Activated CD8-positive, alpha-beta memory T cell treated with anti-CD3 and anti-CD28 coated beads, Interleukin-2, amount 10 ng/mL, durations not matched to agents 7 days and 5 days (primary cell): ENCODE measurements at places on chromosomes 5 and 9. TPM values are rescaled to one million over a fixed set of nuclear protein-coding genes. Genes with fewer than 3 reads are reported as not detected.
A peak's percentile ranks its signal among the peaks of the same experiment; 100 is the strongest.

The SLC28A3 gene
- total RNA-seq: 0.45 TPM

The NIPAL4 gene
- not detected for total RNA-seq

DNA sequence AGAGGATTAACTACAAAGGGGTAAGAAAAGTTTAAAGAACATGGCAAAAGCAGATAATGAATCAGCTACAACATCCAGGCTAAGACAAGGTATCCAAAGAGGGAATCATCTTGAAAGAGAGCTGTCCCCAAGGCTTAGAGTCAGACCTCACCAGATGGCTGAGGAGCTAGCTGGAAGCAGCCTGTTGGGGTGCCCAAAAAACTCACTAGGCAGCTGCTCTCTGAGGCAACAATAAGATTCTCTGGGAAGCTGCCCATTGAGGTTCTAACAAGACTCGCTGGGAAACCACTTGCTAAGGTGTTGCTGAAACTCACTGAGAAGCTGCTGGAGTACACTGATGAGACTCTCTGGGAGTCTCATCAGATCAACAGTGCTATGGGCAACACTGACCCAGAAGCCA is 185.2 kb downstream of the CETN3 start:
- no peak overlapping the region for H3K4me3 ChIP-seq
- H3K4me1 ChIP-seq: no peaks in the 10 kb centered on the region
- no peak overlapping the region for H3K27ac ChIP-seq

DNA sequence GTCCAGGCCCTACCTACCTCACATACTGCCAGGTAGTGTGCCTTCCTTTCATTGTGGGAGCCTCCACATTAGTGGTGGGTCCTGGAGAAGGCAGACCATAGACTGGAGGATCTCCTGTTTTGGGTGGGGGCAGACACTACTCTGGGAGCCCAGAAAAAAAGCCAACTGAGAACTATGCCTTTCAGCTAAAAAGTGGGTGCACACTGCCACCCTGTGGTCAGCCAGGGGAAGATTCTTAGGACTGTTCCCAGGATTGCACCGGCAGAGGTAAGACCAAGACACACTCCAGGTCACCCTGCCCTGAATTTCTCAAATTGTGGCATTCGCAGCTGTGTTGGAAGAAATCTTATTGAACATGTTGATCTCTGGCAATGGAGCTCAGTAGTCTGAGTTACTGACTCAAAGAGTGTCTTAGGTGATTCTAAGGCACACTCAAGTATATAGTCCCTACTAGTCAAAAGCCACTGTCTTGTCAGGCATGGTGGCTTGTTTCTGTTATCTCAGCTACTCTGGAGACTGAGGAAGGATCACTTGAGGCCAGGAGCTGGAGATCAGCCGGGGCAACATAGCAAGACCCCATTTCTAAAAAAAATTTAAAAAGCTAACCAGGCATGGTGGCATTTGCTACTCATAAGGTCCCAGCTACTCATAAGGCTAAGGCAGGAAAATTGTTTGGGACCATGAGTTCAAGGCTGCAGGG is 3.6 kb downstream of the SIGMAR1 start:
- no peak overlapping the region for H3K27ac ChIP-seq
- DNase-seq: peak; percentile 81
- peaks cover 39% of the 10 kb centered on the region for H3K4me1 ChIP-seq
- H3K4me3 ChIP-seq: no peak overlapping the region

GRCh38 chr5:106691701-106692100 is 979.0 kb downstream of the EFNA5 start:
- no peak overlapping the region for H3K4me3 ChIP-seq
- H3K27me3 ChIP-seq: no peaks in the 10 kb centered on the region
- H3K27ac ChIP-seq: no peak overlapping the region
- H3K36me3 ChIP-seq: no peaks in the 10 kb centered on the region
- H3K4me1 ChIP-seq: no peaks in the 10 kb centered on the region
- no peak for DNase-seq

DNA sequence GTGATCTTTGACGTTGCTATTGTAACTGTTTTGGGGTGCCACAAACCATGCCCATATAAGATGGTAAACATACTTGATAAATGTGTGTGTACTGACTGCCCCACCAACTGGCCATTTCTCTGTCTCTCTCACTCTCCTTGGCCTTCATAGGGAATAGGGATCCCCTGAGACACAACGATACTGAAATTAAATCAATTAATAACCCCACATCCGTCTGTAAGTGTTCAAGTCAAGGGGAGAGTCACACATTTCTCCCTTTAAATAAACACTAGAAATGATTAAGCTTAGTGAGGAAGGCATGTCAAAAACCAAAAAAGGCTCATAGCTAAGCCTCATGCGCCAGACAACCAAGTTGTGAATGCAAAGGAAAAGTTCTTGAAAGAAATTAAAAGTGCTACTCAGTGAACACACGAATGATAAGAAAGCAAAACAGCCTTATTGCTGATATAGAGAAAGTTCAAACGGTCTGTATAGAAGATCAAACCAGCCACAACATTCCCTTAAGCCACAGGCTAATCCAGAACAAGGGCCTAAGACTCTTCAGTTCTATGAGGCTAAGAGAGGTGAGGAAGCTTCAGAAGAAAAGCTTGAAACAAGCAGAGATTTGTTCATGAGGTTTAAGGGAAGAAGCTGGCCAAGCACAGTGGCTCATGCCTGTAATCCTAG is 111.1 kb downstream of the UGCG start:
- peaks cover 47% of the 10 kb centered on the region for H3K27me3 ChIP-seq
- no peak for DNase-seq
- no peak overlapping the region for H3K27ac ChIP-seq
- peaks cover 2% of the 10 kb centered on the region for H3K36me3 ChIP-seq
